Tibial nerve (tissue), 4 donors: ENCODE measurements at places on chromosomes 6 and 20.

GRCh38 chr20:58467572-58468527 lies 47.3 kb downstream of the APCDD1L start:
- DNase-seq, result no peak

DNA sequence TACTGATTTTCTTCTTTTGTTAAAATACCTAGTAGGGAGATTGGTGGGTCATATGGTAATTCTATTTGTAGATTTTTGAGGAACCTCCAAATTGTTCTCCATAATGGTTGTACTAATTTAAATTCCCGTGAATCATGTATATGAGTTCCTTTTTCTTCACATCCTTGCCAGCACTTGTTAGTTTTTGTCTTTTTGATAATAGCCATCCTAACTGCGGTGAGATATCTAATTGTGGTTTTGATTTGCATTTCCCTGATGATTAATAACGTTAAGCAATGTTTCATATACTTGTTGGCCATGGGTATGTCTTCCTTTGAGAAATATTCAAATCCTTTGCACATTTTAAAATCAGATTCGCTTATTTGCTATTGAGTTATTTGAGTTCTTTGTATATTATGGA lies 110.9 kb downstream of the JAG1 start:
- no peak for DNase-seq

DNA sequence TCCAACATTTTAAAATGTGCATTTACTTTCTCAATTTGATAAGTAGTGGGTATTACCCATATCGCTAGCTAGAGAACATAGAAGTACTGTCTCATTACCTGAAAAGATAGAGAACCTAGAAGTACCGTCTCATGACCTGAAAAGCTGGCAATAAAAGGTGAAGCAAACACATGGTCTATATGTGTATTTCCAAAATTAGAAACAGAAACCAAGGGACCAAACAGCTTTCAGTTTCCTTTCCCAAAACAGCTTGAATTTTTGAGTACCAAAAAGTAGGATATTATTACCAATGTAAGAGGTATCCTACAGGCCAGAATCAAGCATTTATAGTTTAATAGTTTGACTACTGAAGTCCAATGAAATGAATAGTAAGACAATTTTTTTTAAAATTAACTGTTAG lies 77.2 kb downstream of the KIF13A start:
- no peak for DNase-seq

GRCh38 chr20:796921-797320 lies 28.6 kb upstream of the SLC52A3 start:
- no peak for DNase-seq

DNA sequence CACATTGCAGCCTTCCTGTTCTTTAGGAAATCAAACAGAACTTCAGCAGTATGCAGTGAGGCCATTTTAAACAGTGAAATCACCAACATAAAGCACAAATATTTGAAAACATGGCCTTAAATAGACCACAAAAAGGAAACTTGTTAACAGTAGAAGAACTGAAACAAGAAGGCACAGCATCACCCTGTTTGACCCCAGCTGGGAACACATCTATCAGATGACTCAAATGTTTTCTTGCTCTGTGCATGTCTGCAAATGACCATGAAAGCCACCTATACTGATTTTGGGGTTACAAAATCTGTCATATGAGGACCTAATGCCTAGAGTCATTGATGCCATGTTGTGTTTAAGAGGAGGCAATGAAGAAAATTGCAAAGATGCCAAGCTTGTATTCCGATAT lies 123.8 kb upstream of the ADGRF1 start:
- DNase-seq, result no peak

DNA sequence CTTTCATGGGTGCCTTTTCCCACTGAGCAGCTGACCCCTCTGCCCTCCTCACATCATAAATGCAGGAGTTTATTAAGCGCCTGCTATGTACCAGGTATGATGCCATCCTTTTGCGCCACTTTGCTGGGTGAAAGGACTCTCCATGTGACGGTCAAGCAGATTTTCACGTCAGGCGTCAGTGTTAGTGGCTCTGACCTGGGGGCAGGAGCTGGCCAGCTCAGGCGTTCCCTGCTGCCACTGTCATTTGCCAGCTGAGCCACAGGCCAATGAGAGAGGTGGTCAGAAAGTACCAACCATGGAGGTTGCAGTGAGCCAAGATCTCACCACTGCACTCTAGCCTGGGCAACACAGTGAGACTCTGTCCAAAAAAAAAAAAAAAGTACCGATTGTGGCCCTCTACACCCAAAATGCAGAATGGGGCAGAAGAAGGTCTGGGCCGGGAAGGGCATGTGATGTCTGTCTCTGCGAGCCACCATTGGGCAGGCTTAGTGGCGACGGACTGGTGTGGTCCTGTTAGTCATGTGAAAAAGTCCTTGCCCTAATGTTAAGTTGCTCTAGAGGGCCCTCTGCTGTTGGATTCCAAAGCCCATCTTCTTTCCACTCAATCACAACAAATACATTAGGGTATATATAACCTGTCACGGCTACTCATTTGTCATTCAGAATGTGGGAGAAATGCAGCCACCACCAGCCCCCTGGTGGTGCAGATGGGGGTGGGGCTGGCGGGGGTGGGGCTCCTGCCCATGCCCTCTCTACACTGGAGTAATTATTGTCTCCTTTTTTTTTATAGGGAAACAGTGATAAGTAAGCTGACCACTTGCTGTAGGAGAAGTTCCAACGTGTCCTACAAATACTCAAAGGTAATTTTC lies 18.4 kb upstream of the SLC22A1 start:
- no peak for DNase-seq

GRCh38 chr6:107555449-107555848 lies 65.5 kb downstream of the SOBP start:
- no peak for DNase-seq

DNA sequence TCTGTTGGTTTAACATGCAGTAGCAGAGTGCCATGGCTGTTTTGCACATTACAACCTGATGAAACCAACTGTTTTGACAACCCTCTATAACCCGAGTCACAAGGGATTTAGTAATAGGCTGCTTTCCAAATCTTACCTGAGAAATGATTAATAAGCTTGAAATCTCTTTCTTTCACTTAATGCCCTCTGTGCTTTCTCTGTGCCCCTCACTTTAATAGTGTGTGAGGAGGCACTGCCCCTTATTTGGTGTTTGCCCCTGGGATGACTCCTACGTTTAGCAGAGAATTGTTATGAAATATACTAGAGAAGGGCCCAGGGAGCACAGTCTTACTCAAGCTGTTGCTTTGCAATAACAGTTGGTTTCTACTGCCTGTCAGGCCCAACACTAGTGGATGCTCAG lies 31.0 kb upstream of the PTCHD4 start:
- DNase-seq, result no peak

DNA sequence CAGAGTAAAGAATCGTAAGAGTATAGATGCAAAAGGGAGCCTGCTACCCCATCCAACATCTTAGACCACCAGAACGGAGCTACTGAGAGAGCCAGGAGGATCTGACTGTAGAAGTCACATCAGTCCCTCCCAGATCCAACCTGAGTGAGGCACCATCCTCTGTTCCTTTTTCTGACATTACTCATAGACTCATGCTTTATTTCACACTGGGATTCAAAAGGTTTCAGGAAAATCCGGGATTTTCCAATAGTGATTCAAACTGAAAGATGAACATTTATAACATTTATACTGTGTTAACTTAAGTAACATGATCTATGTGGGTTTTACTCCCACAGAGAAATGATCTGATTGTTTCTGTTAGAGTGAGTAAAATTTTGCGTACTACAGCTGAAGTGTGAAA lies 868.6 kb upstream of the GJE1 start:
- no peak for DNase-seq
